ENCODE measurements at places on chromosomes 16 and 17. TPM values are rescaled to one million over a fixed set of nuclear protein-coding genes. Genes with fewer than 3 reads are reported as not detected.
A peak's percentile ranks its signal among the peaks of the same experiment; 100 is the strongest.

The SEPTIN1 gene
- total RNA-seq, result 293 TPM

The KRTAP16-1 gene
- total RNA-seq, result not detected

DNA sequence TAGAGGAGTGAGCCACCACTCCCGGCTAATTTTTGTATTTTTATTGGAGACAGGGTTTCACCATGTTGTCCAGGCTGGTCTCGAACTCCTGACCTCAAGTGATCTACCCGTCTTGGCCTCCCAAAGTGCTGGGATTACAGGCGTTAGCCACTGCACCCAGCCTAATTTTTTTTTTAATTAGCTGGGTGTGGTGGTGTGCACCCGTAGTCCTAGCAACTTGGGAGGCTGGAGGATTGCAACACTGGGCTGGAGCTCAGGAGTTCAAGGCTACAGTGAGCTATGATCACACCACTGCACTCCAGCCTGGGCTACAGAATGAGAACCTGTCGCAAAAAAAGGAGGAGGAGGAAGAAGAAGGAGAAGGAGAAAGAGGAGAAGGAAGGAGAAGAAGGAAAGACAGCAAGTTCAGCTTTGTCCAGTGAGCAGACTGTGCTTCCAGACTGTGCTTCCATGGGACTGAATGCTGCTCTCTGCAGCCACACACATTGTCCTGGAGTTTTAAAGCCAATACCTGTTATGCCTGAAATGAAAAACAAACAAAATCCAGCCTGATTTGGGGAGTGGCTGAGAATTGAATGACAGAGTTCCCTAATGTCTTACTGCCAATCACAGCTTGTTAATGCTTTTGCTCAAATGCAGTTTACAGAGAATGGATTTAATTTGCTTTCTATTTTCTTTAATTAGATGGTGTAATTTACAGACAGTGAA lies 2.8 kb upstream of the TNFRSF13B start:
- DNase-seq, result no peak

The FLII gene
- total RNA-seq, result 334 TPM

DNA sequence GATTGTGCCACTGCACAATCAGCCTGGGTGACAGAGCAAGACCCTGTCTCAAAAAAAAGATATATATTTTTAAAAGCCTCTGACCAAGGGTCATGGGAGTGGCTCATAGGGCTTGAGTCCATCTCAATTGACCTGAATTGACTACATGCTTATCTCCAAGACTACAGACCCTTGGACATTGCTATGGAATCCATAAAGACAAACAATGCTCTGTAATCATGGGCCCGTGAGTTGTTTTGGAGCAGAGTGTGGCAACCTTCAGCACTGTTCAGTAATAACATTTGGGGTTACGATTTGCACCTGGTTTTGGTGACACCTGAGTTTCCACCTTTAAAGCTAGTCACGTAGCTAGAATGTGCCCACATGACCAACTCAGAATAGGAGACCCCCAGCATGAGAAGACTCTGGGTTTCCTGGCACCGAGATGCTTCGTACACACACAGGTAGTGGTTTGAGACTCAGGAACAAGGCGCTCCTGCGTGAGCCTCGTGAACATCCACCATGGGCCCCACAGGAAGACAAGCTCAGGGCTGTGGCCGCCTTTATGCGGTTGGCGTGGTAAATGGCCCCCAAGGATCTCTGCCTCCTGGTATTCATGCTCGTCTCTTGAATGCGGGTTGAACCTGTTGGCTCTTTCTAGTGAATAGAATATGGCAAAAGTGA lies 66.6 kb upstream of the RPH3AL start:
- peak; percentile 80 for DNase-seq
